Activated CD8-positive, alpha-beta memory T cell treated with anti-CD3 and anti-CD28 coated beads for 1 hour (primary cell): ENCODE measurements at places on chromosomes 11 and 22.

DNA sequence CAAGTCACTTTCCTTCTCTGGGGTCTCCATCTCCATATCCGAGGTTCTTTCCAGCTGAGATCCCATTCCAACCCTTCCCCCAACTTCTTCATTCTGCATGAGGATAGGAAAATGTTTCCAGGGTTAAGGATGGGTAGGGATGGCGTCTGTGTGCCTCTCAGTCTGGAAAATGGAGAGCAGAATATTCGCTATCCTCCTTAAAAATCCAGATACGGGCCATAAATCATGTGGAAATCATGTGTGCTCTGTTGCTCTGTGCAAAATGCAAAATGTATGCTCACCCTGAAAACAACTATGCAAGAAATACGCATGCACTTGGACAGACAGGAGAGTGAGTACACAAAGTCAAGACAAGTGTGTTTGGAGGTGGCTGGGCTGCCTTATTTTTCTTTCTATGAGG is 3.2 kb downstream of the CREB3L1 start:
- DNase-seq, result no peak

DNA sequence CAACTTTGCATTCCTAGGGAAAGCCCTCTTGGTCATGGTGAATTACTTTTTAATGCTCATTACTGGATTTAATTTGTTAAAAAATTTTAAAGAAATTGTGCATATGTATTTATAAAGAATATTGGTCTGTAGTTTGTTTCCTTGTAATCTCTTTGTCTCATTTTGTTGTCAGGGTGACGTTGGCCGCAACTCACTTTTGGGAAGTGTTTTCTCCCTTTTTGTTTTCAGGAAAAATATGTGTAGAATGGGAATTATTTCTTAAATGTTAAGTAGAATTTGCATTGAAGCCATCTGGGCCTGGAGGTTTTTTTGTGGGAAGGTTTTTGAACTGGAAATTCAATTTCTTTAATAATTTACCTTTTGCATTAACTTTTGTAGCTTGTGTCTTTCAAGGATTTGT is 149.1 kb downstream of the UVRAG start:
- no peak for DNase-seq

DNA sequence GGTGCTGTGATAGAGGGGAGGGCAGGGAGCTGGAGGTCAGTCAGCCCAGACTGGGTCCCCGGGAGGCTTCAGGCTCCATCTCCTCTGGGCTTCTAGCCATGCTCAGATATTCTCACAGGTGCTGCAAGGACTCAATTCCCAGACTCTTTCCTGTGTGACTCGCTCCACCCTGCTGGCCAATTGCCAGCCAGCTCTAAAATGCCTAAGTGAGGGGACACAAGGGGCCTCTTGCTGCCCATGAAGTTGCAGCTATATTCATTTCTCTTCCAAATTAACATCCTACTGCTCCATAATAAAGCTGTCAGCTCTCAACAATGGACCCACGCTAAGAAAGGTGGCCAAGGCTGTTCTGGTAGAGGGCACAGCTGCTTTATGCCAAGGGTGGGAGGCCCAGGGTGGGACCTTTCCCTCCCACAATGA is 101.5 kb downstream of the PLEKHA7 start:
- DNase-seq, result no peak

DNA sequence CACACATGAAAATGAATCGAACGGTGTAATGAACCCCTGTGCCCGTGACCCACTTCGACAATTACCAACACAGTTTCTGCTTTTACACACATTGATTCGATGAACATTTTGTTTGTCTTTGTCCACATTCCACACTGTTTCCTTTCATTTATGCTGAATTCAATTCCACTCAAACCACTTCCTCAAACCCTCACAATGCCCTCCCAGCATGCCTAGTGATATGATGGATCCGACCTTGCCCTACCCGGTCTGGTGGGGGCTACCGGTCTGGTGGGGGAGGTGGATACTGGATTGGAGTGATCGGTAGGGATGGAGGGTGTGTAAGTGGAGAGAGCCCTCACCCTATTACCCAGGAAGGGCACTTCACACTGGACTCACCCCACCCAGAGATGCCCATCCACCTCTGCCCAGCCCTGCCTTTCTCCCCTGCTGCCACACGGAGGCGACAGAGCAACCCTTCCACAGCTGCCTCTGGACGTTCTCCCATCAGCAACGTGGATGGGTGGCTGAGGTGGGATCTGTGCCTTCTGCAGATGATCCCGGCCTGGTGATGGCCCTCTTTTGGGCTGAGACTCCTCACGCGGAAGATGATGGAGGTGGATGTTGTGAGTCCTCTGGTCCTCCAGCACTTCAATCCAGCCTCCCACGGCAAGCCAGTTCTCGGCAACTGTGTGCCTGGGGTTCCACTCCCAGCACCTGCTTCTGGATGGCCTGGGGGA is 33.0 kb upstream of the P2RY2 start:
- DNase-seq, result peak; percentile 14

- DNase-seq, result no peak
Measured at GRCh38 chr11:11788063-11788710, 53.6 kb upstream of the USP47 start.

GRCh38 chr11:66864924-66865697 is 8.2 kb downstream of the LRFN4 start:
- DNase-seq, result no peak

GRCh38 chr22:36065462-36065774 is 36.8 kb upstream of the RBFOX2 start:
- no peak for DNase-seq

DNA sequence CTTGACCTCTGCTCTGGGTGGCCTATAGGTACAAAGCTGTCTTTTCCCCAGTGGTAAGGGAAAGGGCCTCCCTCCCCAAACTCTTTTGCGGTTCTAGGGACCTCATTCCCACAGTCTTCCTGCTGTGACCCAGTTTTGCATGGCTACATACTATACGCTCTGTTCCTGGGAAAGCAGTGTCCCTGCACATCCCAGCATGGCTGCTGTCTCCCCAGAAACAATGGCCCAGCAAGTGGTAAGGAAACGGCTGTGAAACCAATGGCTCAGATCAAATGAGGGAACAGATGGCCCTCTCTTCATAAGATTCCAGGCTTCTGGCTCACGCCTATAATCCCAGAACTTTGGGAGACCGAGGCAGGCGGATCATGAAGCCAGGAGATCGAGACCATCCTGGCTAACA is 41.1 kb downstream of the RPL27A start:
- no peak for DNase-seq

GRCh38 chr11:86456075-86456939 is 81.6 kb downstream of the CCDC81 start:
- DNase-seq, result peak; percentile 57

GRCh38 chr22:48558016-48558415 is 1269.7 kb downstream of the BRD1 start:
- DNase-seq, result no peak

GRCh38 chr11:84234462-84235202 is 948.5 kb upstream of the CCDC90B start:
- DNase-seq, result no peak

DNA sequence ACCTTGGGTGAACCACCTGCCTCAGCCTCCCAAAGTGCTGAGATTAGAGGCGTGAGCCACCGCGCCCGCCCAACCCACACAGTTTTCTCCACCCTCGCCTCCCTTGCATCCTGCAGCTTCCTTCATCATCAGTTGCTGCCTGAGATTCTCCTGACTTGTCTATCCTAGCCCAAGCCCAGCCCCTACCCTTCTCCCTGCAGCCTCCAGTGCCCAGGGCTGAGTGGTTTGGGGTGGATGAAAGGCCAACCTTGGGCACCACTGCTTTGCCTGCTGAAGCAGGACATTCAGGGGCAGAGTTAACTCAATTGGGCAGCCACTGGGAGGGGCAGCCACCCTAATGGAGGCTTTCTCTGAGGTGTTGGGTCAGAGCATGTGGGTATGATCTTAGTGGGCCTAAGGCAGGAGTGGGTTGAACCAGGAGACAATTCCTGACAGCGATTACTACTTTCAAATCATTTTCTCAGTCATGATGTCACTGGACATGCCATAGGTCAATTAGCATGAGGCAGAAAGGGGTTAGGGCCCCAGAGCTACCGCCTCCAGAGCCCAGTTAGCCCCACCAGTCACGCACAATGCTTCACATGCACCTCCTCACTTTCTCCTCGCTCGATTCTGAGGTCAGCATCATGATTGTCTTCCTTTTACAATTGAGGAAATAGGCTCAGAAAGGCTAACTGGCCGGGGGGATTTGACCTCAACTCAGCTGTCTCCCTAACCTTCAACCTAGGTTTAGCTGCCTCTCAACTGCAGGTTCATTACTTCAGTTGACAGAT is 1.0 kb upstream of the FKBP2 start:
- DNase-seq, result no peak

GRCh38 chr11:112632866-112633505 is 328.2 kb upstream of the NCAM1 start:
- no peak for DNase-seq

DNA sequence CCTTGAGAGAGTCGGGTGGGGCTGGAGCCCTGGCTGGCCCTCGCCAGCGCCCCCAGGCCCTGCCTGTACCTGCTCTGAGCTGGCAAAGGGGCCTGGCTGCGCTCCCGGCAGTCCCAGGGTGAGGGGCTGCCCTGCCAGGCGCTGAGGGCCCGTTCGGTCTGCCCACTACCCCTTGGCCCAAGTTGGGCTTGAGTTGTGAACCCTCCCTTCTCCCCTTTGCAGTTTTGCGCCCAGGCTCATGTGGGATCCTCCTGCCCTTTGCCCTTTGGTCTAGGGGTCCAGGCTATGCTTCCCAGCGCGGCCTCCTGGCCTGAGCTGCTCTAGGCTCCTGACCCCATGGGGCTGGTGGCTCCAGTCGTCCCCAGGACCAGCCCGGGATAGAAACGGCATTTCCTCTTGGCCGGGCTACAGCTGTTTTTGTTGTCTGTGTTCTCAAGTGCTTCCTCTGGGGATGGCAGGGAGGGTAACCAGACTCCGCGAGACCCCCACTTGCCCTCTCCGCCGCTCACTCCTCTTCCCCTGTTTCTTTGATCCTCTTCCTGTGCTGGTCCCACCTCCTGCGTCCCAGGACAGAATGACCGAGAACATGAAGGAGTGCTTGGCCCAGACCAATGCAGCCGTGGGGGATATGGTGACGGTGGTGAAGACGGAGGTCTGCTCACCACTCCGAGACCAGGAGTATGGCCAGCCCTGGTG is 34.9 kb downstream of the PRDM11 start:
- no peak for DNase-seq

DNA sequence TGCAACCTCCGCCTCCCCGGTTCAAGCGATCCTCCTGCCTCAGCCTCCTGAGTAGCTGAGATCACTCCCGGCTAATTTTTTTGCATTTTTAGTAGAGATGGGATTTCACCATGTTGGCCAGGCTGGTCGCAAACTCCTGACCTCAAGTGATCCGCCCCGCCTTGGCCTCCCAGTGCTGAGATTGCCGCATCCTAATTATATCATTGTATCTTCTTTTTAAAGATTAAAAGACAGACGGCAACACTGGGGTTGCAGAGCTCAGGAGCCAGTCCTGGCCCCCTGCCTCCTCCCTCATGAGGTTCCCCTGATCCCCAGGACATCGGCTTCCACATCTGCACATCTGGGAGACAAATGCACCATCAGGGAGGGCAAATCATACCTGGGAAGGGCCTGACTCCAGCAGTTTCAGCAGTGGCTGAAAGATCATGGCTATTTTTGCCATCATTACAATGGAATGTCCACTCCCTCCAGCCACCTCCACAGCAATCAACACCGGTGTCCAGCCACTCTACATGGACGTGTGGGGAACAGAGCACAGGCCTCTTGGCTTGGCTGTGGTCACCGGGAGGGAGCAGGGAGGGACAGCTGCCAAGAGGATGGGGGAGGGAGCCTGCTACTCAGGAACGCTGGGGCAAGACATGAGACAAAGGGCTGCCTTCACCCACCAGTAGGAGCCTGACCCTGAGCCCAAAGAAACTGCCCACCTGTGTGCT is 9.2 kb upstream of the CELSR1 start:
- DNase-seq, result no peak

DNA sequence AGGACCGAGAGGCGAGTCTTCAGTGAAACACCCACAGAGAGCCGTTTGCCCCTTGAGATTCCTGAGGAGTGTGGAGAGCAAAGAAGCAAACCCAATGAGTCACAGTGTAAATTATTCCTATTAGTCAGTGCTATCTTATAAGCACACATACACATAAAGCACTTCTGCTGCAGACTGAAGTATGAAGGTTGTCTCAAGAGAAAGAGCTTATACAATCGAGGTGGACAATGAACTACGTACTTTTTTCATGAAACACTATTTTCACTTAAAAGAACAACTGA is 37.3 kb downstream of the GALNT18 start:
- no peak for DNase-seq

DNA sequence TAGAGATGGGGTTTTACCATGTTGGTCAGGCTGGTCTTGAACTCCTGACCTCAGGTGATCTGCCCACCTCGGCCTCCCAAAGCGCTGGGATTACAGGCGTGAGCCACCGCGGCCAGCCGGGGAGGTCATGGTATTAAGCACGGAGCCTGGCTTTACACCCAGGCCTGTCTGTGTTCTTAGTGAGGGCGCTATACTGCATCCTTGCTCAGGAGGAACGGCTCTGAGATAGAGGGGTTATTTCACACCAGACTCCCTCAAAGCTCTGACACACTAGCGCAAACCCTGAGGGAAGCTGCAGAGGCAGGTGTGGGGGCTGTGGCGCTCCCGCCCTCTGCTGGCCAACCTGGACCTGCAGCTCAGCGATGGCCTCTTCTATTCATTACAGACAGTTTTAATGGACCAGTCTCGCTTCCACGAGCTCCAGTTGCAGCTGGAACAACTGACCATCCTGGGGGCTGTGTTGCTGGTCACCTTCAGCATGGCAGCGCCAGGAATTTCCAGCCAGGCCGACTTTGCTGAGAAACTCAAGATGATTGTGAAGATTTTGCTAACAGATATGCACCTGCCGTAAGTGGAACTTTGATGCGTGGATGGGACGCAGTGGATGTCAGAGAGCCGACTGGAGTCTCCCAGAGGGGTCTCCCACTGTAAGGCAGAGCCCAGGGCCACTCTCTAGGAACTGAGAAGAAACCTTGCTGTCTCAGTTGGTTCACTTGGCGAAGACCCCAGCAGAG is 26.2 kb downstream of the TCP11L1 start:
- peak; percentile 57 for DNase-seq

- DNase-seq, result no peak
Measured at GRCh38 chr11:126529037-126529436, 173.6 kb downstream of the ST3GAL4 start.

DNA sequence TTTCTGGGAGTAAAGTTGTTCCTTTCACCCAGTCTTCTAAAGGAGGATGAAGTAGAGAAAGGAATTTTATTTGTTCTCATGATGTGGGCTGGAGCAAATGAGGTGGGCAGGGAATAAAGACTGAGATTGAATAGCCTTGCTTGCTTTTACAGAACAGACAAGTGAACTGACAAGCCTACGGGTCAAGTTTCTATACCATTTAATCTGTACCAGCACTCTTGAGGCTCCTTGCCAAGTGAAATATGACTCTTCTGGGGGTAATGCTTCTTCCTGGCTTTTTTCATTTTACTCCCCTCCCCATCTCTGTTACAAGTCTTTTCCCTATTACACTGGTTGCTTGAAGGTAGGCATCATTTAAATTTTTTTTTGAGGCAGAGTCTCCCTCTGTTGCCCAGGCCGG is 54.8 kb downstream of the CSTPP1 start:
- DNase-seq, result no peak

DNA sequence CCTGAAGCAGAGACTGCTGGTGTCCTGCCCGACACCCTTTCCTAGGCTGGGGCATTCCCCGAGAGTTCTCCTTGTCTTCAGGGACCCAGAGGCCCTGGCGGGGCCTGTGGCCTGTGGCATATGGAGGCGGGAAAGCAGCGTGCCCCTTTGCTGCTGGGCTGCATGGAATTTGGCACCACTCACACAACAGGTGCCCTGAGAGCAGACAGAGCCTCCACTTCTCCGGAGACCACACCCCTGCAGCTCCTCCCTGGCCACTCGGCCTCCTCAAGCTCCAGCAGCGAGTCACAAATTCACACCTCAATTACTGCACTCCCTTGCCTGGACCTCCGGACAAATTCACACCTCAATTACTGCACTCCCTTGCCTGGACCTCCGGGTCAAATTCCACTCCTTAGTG is 1375.2 kb downstream of the TBC1D22A start:
- DNase-seq, result no peak
